ENCODE measurements at places on chromosomes 12 and 14.

DNA sequence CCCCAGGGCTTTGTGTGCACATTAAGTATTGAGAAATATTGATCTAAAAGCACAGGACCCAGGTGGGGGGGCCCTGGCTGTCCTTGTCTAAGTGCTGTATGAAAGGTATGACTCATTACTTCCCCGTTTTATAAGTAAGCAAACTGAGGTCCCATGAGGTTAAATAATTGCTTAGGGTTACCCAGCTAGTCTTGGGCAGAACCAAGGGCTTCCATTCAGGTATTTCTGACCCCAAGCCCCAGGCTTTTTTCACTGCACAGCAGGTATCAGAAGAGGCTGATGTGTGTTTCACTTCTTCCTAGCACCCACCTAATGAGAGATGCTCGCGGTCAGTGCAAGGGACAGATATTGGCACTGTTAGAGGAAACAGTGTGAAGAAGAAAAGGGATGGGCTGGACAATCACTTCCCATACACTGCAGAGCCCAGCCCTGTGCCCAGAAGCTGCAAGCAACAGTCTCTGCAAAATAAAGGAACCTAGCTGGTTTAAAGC, 4.7 kb upstream of the TC2N start:
- H3K27me3 ChIP-seq, result no peaks in the 10 kb centered on the region
- peak overlapping the region; percentile 70 for H3K27ac ChIP-seq
- DNase-seq, result no peak
- H3K4me1 ChIP-seq, result peaks cover 37% of the 10 kb centered on the region
- no peaks in the 10 kb centered on the region for H3K36me3 ChIP-seq
- H3K4me3 ChIP-seq, result no peak overlapping the region

DNA sequence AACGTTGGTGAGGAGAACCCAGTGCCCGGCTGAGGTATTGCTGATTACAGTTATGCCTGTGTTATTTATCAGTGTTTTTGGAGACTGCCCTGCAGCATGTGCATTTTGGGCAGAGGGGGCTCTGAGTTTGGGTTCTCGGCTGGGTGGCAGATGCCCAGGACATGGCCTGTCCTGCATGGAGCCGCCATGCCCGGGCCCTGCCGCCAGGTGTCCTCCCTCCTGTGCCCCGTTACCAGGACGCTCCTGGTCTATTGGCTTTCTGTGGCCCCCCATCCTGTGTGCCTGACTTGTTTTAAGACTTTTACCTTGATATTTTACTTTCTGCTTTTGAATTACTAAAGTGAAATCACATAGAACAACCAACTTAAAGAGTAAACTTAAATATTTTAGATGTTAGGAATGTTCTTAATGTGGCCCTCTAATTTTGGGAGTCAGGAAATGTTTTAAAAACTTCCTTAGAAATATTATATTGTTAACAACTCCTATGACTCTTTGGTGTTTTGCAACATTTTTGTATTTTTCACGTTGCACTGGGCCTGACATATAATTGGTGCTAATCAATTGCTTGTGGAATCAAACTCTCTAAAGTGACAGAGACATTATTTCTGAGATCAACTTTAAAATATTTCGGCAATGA, 51.8 kb downstream of the PRIMA1 start:
- no peak overlapping the region for H3K4me3 ChIP-seq
- no peak overlapping the region for H3K27ac ChIP-seq
- no peaks in the 10 kb centered on the region for H3K36me3 ChIP-seq
- H3K27me3 ChIP-seq, result no peaks in the 10 kb centered on the region

- H3K27ac ChIP-seq, result no peak overlapping the region
- no peak overlapping the region for H3K4me3 ChIP-seq
- no peaks in the 10 kb centered on the region for H3K36me3 ChIP-seq
- no peaks in the 10 kb centered on the region for H3K4me1 ChIP-seq
- no peaks in the 10 kb centered on the region for H3K27me3 ChIP-seq
These were observed 11.8 kb downstream of the MTERF2 start for GRCh38 chr12:106975098-106975497.

DNA sequence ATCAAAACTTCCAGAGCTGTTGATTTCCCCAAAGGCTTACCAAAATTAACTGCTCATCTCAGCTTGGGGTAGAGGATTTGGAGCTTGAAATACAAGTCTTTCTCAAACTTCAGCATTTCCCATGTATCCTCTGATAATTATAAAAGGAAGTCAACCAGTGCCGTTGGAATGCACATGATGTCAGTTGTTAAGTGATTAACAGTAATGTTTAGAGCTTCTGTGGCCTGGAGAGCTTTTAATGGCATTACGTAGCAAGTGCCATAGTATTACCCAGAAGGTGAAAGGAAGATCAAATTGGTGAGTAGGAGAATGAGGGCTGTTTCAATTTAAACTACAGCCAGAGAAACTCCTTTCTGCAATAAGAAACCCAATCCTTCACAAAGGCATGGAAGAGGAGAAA, 62.5 kb upstream of the PTPRR start:
- no peaks in the 10 kb centered on the region for H3K4me1 ChIP-seq
- no peak for DNase-seq
- H3K36me3 ChIP-seq, result no peaks in the 10 kb centered on the region
- H3K4me3 ChIP-seq, result no peak overlapping the region
- H3K27me3 ChIP-seq, result no peaks in the 10 kb centered on the region

GRCh38 chr12:42585841-42586216, 3.7 kb downstream of the PRICKLE1 start:
- H3K27me3 ChIP-seq, result no peaks in the 10 kb centered on the region
- no peaks in the 10 kb centered on the region for H3K36me3 ChIP-seq
- peaks cover 56% of the 10 kb centered on the region for H3K4me1 ChIP-seq
- H3K4me3 ChIP-seq, result no peak overlapping the region
- H3K27ac ChIP-seq, result no peak overlapping the region

- peaks cover 70% of the 10 kb centered on the region for H3K4me1 ChIP-seq
- H3K27ac ChIP-seq, result peak overlapping the region; percentile 85
- H3K36me3 ChIP-seq, result no peaks in the 10 kb centered on the region
- H3K4me3 ChIP-seq, result peak overlapping the region; percentile 92
- no peaks in the 10 kb centered on the region for H3K27me3 ChIP-seq
These were observed 1.1 kb downstream of the MLXIP start for GRCh38 chr12:122079532-122080081.

- H3K27ac ChIP-seq, result peak overlapping the region; percentile 80
- H3K36me3 ChIP-seq, result no peaks in the 10 kb centered on the region
- DNase-seq, result no peak
- no peaks in the 10 kb centered on the region for H3K27me3 ChIP-seq
- no peak overlapping the region for H3K4me3 ChIP-seq
These were observed 215.1 kb downstream of the CACNA1C start for GRCh38 chr12:2267703-2268470.

- no peaks in the 10 kb centered on the region for H3K27me3 ChIP-seq
- H3K4me3 ChIP-seq, result no peak overlapping the region
- H3K4me1 ChIP-seq, result no peaks in the 10 kb centered on the region
- H3K27ac ChIP-seq, result no peak overlapping the region
- no peaks in the 10 kb centered on the region for H3K36me3 ChIP-seq
These were observed 52.0 kb upstream of the PSMA6 start for GRCh38 chr14:35240231-35240630.

DNA sequence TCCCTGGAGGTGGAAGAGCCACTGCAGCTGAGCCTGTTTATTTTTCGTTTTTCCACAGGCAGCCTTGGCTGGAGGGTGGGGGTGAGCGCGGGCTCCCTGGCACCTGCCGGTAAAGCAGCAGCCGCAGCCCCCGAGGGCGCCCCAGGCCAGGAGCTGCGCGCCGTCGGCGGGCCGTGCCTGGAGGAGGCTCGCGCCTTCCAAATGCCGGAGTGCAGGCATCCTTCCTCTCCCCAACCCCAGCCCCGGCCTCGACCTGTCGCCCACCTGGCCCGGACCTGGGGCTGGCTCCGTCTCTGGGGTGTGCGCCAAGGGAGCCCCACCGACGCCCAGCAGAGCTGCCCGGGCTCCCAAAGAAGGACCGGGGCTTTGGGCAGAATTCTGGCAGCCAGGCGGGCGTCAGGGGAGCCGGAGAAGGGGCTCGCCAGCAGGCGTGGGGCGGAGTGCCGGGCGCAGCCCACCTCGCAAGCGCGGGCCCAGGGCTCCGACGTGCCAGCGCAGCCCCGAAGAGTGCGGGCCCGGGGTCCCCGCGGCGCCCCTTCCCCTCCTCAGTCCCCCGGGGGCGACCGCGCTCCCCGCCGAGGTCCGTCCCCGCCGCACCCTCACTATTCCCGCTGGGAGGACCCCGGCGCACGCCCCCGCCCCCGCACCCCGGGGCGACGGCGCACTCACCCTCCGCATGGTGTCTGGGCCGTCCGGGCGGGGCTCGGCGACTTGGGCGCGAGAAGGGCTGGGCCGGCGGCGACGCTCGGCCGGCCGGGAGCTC, 130.3 kb downstream of the NDUFA12 start:
- H3K27ac ChIP-seq, result peak overlapping the region; percentile 47
- no peaks in the 10 kb centered on the region for H3K36me3 ChIP-seq
- peaks cover 10% of the 10 kb centered on the region for H3K4me1 ChIP-seq
- peak overlapping the region; percentile 41 for H3K4me3 ChIP-seq

DNA sequence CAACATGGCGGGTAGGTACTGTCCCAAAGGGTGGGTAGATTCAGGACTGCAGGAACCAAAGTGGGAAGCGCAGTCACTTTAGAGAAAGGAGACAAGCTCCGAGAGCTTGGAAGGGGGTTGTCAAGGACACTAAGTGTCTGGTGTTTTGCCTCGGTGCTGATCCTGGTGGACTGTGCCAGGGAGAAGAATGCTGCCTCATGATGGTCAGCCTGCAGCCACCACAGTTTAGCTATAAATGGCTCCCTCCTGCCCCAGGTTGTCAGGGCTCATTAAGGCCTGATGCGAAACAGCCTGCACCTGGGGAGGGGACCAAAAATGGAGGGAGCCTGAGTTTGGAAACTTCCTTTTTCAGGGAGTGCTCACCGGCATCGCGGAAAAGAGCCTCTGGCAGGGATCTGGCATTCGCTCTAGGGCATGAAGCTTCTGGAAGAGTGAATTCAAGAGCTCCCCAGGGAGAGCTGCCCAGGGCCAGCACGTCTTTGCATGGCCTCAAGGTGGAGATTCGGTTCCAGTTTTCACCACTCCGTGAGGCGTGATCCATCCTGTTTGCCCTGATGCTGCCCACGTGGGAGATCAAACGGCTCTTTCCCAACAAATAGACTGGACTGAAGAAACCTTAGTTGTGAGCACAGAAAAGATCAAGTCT, 164.0 kb downstream of the FOXN3 start:
- DNase-seq, result no peak
- no peaks in the 10 kb centered on the region for H3K27me3 ChIP-seq
- H3K36me3 ChIP-seq, result peaks cover 31% of the 10 kb centered on the region
- no peak overlapping the region for H3K4me3 ChIP-seq

GRCh38 chr14:104237651-104238423, 99.5 kb downstream of the KIF26A start:
- H3K4me1 ChIP-seq, result no peaks in the 10 kb centered on the region
- DNase-seq, result no peak
- no peak overlapping the region for H3K4me3 ChIP-seq
- H3K36me3 ChIP-seq, result no peaks in the 10 kb centered on the region
- H3K27me3 ChIP-seq, result no peaks in the 10 kb centered on the region

- no peaks in the 10 kb centered on the region for H3K27me3 ChIP-seq
- peak overlapping the region; percentile 40 for H3K27ac ChIP-seq
- no peak overlapping the region for H3K4me3 ChIP-seq
- peaks cover 14% of the 10 kb centered on the region for H3K4me1 ChIP-seq
- DNase-seq, result no peak
- H3K36me3 ChIP-seq, result peaks cover 10% of the 10 kb centered on the region
These were observed 36.2 kb downstream of the VDR start for GRCh38 chr12:47868552-47869031.

- H3K4me3 ChIP-seq, result no peak overlapping the region
- H3K27me3 ChIP-seq, result no peaks in the 10 kb centered on the region
- peaks cover 40% of the 10 kb centered on the region for H3K36me3 ChIP-seq
- no peak for DNase-seq
These were observed 312.9 kb downstream of the MED13L start for GRCh38 chr12:115964626-115965025.

- H3K4me1 ChIP-seq, result peaks cover 75% of the 10 kb centered on the region
- H3K4me3 ChIP-seq, result peak overlapping the region; percentile 55
- H3K36me3 ChIP-seq, result no peaks in the 10 kb centered on the region
- no peaks in the 10 kb centered on the region for H3K27me3 ChIP-seq
- H3K27ac ChIP-seq, result peak overlapping the region; percentile 97
- DNase-seq, result no peak
These were observed 43.9 kb upstream of the ATP23 start for GRCh38 chr12:57897286-57897974.

DNA sequence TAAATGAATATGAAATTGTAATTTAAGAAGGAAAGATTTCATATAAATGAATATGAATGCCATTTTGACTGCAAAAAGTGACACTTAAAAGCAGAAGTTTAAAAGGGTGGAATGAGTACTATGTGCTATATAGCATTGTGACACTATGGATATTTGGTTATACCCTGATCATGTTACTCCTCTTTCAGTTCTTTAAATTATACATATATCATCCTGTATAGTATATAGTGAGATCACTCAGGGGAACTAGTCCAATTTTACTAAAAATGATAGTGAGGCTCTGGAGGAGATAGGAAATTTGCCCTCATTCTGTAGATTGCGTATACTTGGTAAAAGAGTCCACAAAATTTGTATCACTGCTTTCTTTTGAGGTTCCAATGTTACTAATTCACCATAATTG, 155.7 kb upstream of the BTG1 start:
- no peaks in the 10 kb centered on the region for H3K36me3 ChIP-seq
- no peak overlapping the region for H3K4me3 ChIP-seq
- H3K27me3 ChIP-seq, result no peaks in the 10 kb centered on the region
- no peak for DNase-seq
- no peak overlapping the region for H3K27ac ChIP-seq

- no peaks in the 10 kb centered on the region for H3K27me3 ChIP-seq
- H3K36me3 ChIP-seq, result no peaks in the 10 kb centered on the region
- no peak overlapping the region for H3K27ac ChIP-seq
These were observed 366.7 kb downstream of the DUSP6 start for GRCh38 chr12:88985631-88986030.

DNA sequence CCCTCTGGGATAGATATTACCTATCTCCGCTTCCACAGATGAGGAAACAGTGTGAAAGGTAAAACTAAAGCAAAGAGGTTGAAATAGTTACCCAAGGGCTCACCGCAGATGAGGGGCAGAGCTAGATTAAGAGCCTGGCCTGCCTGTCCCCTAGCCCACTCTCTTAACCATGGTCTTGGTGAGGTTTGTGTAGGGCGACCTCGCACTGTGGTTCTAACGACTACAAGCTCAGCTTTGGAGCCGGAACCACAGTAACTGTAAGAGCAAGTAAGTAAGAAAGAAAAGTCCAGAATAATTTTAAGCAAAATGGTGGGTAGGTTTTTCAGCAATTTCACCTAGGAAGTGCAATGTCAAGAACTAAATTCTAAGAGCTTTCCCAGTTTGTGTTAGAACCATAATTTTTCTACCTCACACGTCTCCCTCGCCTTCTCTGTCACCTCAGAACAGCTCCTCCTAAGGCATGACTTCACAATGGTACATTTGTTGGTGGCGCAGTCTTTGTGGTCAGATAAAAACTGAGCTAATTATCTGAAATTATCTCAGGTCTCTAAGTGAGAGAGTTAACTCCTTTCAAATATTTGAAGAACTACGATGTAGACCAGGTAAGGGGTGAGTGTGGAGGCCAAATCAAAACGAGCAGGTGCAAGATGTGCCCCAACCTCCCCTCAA, 64.8 kb downstream of the DAD1 start:
- no peaks in the 10 kb centered on the region for H3K27me3 ChIP-seq
- peaks cover 19% of the 10 kb centered on the region for H3K4me1 ChIP-seq
- DNase-seq, result no peak
- H3K36me3 ChIP-seq, result no peaks in the 10 kb centered on the region
- peak overlapping the region; percentile 43 for H3K27ac ChIP-seq

Data from esophagus squamous epithelium (tissue), 5 donors.